ENCODE measurements at places on chromosomes 1 and 21.

DNA sequence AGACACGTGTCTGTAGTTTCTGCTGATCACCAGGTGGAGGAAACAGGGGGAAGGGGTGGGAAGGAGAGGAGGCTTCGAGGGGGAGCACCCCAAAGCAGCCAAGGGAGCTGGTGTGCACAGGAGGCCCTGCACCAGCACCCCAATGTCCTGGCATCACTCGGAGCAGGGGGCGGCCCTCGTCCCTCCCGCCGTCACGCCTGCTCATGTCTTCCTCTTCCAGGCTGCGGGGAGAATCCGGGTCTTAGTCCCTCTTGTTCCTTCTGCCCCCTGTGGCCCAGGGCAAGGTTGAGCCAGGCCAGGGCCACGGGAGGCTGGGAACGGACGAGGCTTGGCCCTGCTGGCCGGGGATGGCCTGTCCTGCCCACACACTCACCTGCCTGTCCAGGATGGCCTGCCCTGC is 21.4 kb upstream of the ARHGEF16 start:
- no peak for DNase-seq

- DNase-seq, result no peak
Observed at GRCh38 chr1:185404291-185404690, 87.2 kb upstream of the IVNS1ABP start.

DNA sequence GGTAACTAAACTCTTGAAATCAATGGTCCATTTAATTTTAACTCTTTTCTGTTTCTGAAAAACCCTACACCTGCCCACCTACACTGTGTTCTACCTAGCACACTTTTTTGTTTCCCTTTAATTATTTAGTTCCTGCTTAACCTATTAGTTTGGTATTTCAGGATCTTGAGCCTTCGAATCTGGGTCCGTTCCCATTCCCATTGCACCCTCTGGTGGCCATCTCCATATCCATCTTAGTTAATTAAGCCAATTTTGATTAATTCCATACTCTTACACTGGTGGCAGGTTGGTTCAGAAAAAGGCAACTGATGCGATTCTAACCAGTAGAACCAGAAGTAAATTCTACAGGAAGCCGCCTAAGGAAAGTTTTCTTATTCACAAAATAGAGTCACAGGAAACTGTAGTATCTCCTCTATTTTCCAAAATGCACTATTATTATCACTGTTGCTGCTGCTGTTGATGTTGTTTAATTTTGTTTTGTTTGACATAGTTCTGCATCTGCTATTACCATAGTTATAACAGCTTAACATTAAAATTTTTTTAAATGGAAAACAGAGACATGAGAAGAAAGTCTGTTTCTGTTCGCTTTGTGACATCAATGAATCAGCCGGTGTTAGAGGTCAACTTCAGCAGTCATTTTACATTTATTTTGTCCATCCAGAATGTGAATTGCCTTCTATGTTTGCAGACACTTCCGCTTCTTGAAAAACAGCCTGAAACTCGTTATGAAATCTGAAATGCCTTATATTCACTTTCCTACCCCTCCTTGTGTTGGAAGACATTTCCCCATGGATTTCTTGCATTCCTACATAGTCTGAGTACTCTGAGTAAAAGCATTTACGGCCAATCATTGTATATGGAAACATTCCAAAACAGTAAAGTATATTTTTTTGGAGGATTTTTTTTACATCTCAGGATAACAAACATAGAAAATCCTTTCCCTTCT is 115.5 kb upstream of the NCAM2 start:
- DNase-seq, result no peak

GRCh38 chr1:226135059-226135651 is 51.4 kb downstream of the ACBD3 start:
- no peak for DNase-seq

DNA sequence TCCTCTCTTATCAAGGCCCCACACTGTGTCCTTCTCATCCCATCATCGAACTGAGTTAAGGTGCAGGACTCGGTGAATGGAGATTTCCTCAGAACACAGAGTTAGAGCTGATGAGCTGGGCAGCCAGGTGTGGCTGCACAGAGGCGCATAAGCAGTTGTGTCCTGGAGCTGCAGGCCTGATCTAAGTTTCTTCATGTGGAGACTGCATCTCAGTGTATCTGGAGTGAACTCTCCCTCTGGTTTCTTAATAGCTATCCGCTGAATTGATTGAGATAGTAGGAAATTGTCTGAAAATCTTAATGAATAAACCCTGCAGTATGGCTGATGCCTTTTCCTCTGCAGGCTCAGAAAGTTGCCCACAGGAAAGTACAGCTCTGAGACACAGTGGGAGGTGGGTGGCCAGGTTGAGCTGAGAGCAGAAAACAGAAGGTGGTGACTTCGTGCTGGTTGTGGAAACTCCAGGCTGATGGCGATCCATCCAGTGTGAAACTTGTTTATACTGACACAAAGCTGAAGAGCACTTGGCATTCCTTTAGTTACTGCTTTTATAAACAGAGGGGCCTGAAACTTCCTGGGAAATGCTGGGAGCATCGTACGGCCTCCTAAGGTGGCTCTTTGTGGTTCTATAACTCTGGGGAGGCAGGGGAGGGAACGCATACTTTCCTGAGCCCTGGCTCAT is 67.4 kb upstream of the F3 start:
- no peak for DNase-seq

- DNase-seq, result no peak
Observed at GRCh38 chr21:14321042-14321441, 61.9 kb downstream of the HSPA13 start.

DNA sequence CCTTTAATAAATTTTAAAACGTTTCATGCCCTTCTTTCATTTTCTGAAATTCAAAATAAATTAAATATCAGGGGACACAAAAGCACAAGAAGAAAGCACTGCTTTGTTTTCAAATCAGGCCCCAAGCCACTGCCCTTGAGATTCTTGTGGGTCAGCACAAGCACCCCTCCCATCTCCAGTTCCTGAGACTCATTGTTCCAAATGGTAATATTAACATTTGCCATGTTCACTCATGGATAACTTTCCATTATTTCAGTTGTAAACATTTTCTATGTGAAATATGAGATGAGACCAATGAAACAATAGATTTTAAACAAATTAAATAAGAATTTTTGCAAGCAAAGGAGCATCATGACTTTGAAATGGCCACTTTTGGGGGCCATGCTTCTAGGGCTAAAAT is 7.7 kb downstream of the OVAAL start:
- peak; percentile 31 for DNase-seq

GRCh38 chr1:35564884-35565741 is 7.5 kb downstream of the NCDN start:
- DNase-seq, result no peak

GRCh38 chr1:15936025-15936424 is 39.9 kb downstream of the ZBTB17 start:
- no peak for DNase-seq

DNA sequence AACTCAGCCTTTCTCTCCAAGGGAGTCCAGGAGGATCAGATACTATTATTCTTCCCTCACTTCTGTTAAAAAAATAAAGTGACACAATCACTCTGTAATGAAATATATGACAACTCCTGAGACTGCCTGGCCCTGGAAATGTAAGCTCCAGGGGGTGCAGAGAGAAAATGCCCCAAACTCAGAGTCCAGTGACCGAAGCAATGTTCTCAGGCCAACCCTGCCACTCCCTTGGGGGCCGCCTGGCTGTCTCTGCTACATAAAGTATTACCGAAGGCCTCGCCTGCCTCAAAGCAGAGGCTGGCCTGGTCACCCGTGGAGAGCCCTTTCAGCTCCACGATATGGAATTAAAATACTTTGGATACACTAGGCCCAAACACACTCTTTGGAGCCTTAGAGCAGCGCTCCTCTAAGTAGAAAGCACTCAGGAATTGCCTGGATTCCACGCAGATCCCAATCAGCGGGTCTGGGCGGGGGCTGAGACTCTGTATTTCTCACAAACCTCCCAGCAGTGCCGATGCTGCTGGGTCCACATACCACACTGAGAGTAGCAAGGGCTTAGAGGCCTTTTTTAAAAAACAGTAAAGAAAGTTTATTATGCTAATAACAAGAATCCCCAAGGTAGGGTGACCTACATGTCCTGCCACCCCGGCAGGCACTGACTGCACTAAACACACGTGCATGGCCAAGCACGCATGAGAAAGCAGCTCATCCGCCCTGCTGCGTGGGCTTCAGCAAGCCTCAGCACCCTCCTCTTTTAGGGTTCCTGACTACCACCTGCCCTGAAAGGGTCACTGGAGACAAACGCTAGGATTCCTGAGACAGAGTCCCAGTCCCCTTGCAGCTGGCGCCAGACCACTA is 31.1 kb downstream of the TMCO4 start:
- no peak for DNase-seq

- DNase-seq, result no peak
Observed at GRCh38 chr1:201140941-201141260, 13.4 kb downstream of the TMEM9 start.

DNA sequence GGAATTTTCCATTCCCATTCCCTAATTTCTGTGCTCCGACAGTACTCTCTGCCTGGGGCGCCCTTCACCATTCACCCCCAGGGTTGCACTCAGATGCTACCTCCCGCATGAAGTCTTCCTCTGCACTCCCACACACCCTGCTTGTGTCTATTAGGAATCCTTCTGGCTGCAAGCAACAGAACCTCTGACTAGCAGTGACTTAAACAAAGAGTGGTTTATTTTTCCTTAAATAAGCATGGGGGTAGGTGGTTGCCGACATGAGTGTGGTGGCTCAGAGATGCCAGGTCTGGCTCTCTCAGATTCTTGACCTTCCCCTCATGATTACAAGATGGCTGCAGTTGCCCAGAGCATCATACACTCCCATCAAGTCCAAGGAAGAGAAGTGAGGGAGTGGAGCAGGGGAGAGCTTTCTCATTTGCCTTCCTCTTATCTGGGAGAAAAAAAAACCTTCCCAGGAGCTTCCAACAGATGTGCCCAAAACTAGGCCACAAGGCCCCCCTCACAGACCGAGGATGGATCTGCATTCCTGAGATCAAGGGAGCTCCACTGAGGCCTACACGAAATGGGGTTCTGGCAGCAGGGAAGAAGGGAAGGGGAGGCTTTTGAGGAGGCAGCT is 49.6 kb upstream of the LBR start:
- no peak for DNase-seq

All from renal cortical epithelial cell (primary cell).